Islet precursor cell (in vitro differentiated cells): ENCODE measurements at places on chromosomes 6 and 20.

GRCh38 chr6:31004794-31005193 lies 5.5 kb upstream of the MUC22 start:
- no peak for DNase-seq

- DNase-seq = no peak
These were observed 22.4 kb upstream of the TASP1 start for GRCh38 chr20:13661070-13661685.

DNA sequence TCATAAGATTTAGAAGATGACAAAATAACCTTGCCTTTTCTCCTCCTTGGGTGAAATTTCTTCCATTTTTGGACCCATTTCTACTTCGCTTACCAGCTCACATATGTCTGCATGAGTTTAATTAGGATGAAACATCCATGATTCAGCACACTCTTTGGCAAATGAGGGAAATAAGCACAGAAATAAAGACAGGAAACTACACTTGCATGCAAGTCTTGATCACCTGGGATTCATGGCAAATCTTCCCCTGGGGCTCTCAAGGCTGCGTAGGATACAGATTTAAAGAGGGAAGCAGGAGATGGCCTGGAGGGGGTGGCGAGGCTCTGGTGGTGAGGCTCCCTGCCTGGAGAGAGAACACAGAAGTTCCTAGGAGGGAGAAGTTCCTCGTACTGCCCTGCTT lies 147.8 kb downstream of the EDN3 start:
- DNase-seq = no peak

DNA sequence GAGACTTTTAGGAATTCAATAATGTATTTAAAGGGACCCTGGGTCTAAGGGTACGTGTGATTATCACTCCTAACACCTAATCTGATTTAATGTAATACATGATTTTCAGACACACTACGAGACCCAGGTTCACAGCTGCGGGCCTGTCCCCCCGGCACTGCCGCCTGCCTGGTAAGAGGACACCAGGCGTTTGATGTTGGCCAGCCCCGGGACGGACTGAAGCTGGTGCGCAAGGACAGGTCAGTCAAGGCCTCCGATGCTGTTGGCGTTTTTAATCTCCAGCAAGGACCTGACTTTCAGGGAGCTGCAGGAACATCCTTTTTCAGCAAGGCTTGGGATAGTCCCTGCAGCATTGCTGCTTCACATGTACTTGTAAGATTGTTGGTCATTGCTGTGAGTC lies 58.2 kb downstream of the IGF2R start:
- DNase-seq = no peak

GRCh38 chr6:72654071-72654621 lies 32.3 kb downstream of the KCNQ5 start:
- DNase-seq = no peak
